ENCODE measurements at places on chromosomes 4 and X.
A peak's percentile ranks its signal among the peaks of the same experiment; 100 is the strongest.

GRCh38 chrX:136623396-136623795, 24.6 kb upstream of the CD40LG start:
- DNase-seq, result no peak

- DNase-seq, result no peak
Observed at GRCh38 chr4:175947117-175947722, 118.4 kb upstream of the WDR17 start.

GRCh38 chr4:76634220-76634619, 199.2 kb downstream of the SHROOM3 start:
- peak; percentile 54 for DNase-seq

- no peak for DNase-seq
Observed at GRCh38 chr4:118363166-118363565, 10.4 kb upstream of the PRSS12 start.

- DNase-seq, result no peak
Observed at GRCh38 chr4:152209772-152210493, 326.0 kb downstream of the FBXW7 start.

GRCh38 chr4:83075311-83076095, 39.0 kb downstream of the PLAC8 start:
- no peak for DNase-seq

All from SW 1271 (cell line).